Iris pigment epithelial cell (primary cell): ENCODE measurements at places on chromosomes 1 and 21.
A peak's percentile ranks its signal among the peaks of the same experiment; 100 is the strongest.

- no peak for DNase-seq
Observed at GRCh38 chr1:167221126-167221737, 546 bp downstream of the POU2F1 start.

DNA sequence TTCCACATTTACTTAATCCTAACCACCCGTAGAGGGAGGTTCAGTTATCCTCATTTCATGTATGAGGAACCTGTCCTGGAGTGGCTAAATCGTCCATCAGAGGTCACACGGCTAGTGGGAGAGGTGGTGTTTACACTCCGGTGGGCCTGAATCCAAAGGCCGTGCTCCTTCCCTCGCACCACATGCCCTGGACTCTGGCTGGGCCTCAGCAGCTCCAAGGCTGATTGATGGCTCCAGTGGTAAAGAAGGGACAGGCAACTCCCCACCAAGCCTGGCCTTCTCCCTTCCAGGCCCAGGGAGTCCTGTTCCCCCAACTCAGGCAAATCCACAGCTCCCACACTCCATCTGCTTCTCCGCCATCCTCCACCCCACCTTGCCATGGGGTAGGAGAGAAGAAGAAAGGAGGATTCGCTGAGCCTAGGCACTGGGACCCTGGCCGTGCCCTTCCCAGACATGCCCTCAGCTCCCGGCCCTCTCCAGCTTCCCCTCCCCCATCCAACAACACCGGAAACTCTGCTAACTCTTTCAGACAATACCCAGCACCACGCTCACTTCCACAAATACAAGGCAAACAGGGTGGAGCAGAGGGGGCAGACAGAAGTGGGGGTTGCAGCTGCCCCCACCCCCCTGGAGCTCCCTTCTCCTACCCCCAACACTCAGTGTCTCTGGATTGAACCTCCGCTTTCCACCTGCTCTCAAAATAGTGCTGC, 10.9 kb downstream of the ARHGEF2 start:
- no peak for DNase-seq

DNA sequence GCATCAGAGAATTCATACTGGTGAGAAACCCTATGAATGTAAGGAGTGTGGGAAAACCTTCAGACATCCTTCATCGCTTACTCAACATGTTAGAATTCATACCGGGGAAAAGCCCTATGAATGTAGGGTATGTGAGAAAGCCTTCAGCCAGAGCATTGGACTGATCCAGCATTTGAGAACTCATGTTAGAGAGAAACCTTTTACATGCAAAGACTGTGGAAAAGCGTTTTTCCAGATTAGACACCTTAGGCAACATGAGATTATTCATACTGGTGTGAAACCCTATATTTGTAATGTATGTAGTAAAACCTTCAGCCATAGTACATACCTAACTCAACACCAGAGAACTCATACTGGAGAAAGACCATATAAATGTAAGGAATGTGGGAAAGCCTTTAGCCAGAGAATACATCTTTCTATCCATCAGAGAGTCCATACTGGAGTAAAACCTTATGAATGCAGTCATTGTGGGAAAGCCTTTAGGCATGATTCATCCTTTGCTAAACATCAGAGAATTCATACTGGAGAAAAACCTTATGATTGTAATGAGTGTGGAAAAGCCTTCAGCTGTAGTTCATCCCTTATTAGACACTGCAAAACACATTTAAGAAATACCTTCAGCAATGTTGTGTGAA, 12.8 kb downstream of the ZFP69B start:
- peak; percentile 7 for DNase-seq

GRCh38 chr1:230066031-230066430, 1.0 kb upstream of the GALNT2 start:
- no peak for DNase-seq

DNA sequence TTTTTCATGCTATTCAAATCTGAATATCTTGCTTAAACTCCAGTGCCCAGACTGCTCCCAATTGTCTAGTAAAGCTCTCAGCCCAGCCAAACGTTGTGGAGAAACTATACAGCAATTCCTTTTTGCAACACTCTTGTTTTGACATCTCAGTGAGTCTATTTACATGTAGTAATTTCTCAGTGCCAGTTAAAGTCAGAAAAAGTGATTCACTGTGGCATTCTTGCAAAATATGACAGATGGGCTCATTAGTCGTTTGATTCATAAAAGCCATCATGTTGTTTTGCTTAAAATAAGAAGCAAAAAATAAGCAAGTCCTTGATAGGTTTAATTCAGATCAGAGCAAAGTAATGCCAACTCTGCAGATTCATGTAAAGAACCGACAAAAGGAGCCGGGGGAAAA, 20.7 kb upstream of the TMPRSS15 start:
- no peak for DNase-seq

GRCh38 chr1:103109311-103109920, 1.1 kb upstream of the COL11A1 start:
- peak; percentile 25 for DNase-seq

DNA sequence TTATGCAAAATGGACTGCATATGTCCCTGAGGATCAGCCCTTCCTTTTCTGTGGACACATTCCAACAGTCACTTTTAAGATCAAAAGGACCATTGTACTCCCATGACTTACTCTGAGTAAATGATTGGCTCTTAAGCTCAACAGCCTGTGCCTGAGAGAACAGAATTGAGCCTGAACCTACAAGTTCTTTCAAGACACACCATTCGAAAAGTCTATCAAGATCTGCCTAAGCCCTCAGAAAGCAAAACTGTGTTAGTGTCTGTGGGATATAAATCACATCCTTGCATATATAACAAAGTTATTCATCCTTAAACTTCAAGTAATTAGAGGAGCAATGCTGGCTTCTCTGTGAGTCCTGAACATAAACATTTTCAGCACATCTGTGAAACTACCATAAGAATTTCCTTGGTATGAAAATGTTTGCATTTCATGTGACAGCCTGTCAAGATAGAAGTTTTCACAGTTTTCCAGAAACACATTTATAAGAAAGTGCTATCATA, 41.6 kb downstream of the PCNX2 start:
- DNase-seq, result no peak

GRCh38 chr1:156803086-156803851, 13.4 kb downstream of the SH2D2A start:
- no peak for DNase-seq

GRCh38 chr1:22105611-22106207, 37.2 kb downstream of the WNT4 start:
- DNase-seq, result peak; percentile 69

DNA sequence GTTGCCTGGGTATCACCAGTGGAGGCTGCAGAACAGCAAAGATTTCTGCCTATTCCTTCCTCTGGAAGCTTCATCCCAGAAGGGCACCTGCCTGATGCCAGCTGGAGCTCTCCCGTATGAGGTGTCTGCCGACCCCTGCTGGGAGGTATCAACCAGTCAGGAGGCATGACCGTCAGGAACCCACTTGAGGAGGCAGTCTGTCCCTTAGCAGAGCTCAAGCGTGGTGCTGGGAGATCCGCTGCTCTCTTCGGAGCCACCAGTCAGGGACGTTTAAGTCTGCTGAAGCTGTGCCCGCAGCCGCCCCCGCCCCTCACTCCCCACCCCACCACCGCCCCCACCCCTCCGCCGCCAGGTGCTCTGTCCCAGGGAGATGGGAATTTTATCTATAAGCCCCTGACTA, 23.1 kb upstream of the HFM1 start:
- no peak for DNase-seq

DNA sequence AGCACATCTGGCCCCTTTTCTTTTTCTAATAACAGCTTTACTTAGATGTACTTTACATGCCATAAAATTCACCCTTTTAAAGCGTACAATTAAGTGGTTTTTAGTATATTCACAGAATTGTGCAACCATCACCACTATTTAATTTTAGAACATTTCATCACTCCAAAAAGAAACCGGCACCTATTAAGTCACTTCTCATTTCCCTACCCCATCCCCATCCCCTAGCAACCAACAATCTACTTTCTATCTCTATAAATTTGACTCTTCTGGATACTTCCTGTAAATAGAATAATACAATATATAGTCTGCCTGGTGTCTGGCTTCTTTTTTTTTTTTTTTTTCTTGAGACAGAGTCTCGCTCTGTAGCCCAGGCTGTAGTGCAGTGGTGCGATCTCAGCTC, 59.5 kb upstream of the ENAH start:
- no peak for DNase-seq

DNA sequence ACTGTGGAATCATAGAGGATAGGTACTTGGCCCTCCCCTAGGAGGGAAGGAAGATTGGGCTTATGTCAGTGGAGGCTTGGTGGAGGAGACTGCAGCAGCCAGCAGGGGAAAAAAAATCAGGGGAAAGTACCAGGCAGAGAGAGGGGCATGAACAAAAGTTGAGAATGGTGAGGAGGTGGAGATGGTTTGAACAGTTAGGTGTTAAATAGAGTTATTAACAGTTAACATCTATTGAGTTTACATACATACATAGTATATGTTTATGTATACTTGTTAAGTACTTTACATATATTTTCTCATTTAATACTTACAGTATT, 136.5 kb upstream of the HNRNPU start:
- no peak for DNase-seq

GRCh38 chr1:58597076-58597475, 20.0 kb upstream of the TACSTD2 start:
- no peak for DNase-seq

GRCh38 chr1:160309185-160309557, 24.2 kb upstream of the PEX19 start:
- peak; percentile 53 for DNase-seq

DNA sequence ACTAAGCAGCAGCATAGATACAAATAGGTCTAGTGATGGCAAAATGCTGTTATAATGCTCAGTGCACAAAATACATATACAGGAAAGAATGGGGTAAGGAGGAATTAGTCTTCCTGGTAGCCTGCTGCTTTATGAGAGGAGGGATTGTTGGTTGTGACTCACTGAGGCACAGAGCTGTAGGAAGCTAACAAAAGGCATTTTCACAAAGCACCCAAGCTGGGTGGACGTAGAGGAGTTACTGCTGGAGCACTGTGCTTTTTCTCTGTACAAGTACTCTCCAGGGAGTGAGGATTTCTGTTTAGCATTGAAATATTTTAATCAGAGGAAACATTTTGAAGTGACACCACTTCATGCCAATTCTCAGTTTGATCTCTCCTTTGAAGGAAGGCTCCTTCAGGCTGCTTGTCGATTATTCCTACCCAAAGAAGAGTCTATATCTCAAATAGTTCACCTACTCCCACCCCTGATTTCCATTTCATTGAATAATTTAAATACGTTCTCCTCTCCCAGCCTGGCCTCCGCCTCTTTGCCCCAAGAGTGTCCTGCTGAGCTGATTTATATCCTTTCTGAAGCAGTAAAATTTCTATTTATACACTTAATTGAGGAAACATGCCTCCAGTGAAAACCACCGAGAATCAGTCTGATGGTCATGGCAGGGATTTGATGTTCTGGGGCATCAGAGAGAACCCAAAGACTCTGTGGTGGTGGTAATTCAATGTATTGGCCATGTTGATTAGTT, 271.9 kb downstream of the HHAT start:
- no peak for DNase-seq

DNA sequence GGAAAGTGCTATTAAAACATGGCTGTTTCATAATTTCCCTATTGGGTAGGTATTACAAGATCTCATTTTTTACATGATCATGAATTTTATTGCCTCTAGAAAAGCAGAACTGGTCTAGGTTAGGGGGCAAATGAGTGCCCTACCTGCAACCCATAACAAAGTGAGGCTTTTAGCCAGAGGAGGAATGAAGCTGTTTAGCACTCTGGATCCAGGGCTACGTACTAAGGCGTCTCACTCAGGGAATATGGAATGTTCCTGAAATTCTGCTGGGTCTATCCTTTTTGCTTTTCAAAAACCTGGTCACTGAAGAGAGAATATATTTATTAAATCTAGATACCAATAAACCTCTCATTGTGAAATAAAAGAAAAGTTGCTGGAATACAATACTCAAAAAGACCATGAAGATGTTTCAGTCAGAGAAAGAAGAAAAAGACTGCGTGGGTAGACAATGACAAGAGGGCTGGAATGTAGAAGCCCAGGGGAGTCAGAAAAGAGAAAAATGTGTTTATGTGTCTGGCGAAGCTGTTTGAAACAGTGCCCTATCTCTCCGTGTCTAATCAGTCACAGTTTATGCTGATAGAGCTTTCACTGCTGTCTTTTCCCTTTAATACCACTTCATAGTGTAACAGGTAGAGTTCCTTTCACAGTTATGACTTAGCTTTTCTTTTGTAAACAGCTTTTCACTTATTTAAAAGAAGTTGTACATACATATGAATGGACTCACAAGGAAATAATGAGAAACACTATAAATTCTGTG, 25.0 kb upstream of the SYDE2 start:
- DNase-seq, result peak; percentile 45

DNA sequence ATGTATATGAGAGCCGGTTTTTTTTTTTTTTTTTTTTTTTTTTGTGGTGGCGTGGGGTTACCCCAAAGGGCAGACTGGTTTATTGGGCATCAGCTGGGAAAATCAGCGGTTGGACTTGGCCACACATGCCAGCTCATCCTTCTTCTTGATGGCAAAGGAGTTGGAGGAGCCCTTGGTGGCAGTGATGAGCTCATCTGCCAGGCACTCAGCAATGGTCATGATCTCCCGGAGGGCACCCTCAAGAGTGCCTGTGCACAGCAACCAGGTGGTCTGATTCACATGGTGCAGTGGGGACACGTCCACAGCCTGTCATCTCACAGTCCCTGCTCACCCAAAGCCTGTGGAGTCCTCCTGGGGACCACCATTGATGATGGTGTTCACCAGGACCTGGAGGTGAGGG, 62.0 kb downstream of the MRPS6 start:
- no peak for DNase-seq

- DNase-seq, result peak; percentile 6
Observed at GRCh38 chr1:74763807-74764206, 30.9 kb downstream of the TYW3 start.

DNA sequence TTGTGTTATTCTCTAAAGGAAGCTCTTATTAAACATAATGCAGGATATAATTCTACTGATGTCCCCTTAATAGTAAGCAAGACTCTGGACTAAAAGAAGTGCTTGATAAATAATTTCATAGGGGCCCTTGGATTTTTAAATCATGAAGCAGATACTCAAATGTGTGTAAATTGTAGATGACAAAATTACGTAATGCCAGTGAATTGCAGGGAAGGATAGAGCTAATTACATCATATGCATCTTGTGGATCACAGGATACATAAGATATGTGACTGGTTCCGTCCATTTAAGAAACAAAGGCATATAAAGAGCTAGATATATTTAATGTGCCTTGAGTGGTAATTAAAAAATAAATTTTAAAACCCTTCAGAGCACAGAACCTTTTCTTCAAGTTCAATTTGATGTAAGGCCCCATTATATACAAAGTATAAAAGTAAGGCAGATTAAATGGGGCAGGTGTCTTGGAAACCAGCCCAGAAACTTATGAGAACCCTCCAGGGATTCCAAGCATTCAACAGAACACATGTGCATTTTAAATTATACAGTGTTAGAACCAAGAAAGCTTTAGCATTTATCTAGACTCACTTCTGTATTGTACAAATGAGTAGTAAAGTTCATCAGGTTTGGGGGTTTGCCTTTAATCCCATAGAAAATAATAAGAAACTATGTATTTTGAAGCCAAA, 190.4 kb downstream of the NCAM2 start:
- DNase-seq, result peak; percentile 32

DNA sequence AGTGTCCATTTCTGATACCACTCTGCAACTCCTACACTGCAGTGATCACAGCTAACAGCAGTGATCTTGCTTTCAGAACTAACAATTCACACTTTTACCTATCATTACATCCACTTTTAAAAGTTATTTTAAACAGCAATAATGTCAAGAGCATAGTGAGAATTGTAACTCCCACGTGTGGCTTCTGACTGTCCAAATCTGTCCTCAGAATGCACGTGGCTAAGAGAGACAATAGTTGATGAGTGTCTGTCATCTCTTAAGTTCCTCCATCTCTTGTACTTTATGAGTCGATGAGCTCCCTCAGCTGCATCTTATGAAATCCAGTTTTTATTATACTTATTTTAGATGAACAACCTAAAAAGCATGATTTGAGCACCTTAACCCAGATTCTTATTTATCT, 16.5 kb upstream of the CFHR5 start:
- no peak for DNase-seq
